ENCODE measurements at places on chromosomes 6 and 20. TPM values are rescaled to one million over a fixed set of nuclear protein-coding genes. Genes with fewer than 3 reads are reported as not detected.

DNA sequence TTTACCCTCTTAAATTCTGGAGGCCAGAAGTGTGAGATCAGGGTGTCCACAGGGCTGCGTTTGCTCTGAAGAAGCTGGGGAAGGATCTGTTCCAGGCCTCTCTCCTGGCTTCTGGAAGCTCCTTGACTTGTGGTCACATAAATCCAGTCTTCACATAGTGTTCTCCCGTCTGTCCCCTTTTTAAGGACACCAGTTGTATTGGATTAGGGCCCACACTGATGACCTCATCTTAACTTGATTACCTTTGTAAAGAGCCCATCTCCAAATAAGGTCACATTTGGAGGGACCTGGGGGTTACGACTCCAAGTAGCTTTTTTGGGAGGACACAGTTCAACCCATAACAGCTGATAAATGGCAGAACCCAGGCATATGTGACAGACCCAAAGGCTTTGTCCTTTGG, 20.0 kb upstream of the WFDC2 start:
- DNase-seq: no peak
- H3K36me3 ChIP-seq: no peaks in the 10 kb centered on the region
- H3K27me3 ChIP-seq: no peaks in the 10 kb centered on the region
- H3K4me3 ChIP-seq: no peak overlapping the region
- H3K4me1 ChIP-seq: no peaks in the 10 kb centered on the region

- no peak overlapping the region for H3K27ac ChIP-seq
- no peaks in the 10 kb centered on the region for H3K36me3 ChIP-seq
- H3K4me3 ChIP-seq: no peak overlapping the region
- H3K27me3 ChIP-seq: no peaks in the 10 kb centered on the region
- DNase-seq: no peak
Observed at GRCh38 chr20:23410916-23411695, 10.2 kb downstream of the NAPB start.

DNA sequence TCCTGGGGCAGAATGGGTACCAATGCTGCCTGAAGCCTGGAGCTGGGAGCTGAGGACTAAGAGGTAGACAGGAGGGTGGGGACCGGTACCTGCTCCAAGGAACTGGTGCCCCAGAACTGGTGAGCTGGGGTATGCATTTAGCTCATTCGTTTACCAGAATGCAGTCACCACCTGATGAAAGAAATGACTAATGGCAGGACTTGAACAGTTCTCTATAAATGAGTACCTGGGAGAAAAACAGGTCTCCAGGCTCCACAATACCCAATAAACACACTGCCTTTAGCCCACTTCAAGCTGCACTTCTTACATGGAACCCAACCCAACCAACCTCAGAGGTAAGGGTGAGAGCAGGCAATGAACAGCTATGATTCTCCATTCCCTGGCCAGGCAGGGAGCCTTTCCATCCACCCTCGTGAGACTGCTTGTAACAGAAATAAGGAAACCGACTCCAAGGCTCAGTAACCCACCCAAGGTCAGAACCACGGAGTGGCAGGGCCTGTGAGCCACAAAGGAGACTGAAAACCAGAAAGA, 15.4 kb downstream of the FKBP1A start:
- no peaks in the 10 kb centered on the region for H3K27me3 ChIP-seq
- DNase-seq: no peak
- H3K4me3 ChIP-seq: no peak overlapping the region
- H3K36me3 ChIP-seq: no peaks in the 10 kb centered on the region

KCNK16 gene
- not detected for total RNA-seq

GRCh38 chr6:120994573-120994967, 339.7 kb downstream of the TBC1D32 start:
- no peaks in the 10 kb centered on the region for H3K27me3 ChIP-seq
- no peak overlapping the region for H3K27ac ChIP-seq
- no peak overlapping the region for H3K4me3 ChIP-seq
- no peak for DNase-seq
- H3K4me1 ChIP-seq: no peaks in the 10 kb centered on the region
- no peaks in the 10 kb centered on the region for H3K36me3 ChIP-seq

CPNE5 gene
- 1.9 TPM for total RNA-seq

DNA sequence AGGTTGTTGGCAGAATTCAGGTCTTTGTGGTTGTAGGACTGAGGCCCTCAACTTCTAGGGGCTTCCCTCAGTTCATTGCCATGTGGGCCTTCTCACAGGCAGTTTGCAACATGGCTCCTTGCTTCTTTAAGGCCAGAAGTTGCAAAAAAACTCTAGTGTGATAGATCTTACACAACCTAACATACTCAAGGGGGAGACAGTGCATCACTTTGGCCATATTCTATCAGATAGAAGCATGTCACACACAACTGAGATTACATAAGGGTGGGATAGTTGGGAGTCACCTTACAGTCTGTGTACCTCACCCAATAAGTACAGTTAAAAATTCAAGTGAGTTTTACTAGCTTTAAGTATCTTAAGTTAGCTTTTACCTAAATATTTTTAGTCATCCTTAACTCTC, 1.6 kb downstream of the SIRPD start:
- no peaks in the 10 kb centered on the region for H3K27me3 ChIP-seq
- H3K36me3 ChIP-seq: no peaks in the 10 kb centered on the region
- no peaks in the 10 kb centered on the region for H3K4me1 ChIP-seq
- H3K4me3 ChIP-seq: no peak overlapping the region
- DNase-seq: no peak

DNA sequence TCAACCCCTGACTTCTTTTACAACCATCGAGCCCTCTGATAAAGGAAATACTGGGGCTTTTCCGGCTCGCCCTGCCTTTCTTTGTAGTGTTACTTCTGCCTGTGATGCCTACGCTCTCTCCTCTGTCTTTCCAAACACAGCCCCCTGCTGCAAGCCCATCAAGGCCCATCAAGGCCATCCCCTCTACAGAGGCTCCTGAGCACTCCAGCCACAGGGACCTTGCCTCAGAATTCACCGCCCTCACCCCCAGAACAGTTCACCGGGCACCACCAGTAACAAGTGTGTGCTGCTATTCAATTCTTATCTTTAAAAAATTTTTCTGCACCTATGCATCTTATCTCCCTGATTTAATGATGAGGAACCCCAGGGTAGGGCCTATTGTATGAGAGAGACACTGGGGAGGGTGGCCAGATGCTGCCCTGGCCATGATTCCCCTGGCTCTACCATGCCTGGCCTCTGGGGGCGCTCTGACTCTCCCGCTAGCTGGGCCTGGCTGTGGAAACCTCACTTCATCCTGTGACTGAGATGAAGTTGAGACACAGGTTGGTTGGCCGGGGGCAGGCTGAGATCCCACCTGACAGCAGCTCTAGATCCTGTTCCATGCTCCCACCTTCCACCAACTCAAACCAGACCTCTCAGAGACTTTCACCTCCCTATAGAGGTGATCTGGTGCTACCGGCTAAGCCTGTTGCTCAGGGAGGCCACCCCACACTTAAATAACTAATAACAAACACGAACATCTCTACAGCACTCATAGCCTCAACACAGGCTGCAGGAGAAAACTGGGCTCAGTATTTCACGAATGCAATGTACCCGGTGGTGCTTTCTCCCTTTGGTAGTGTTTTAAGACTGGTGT, 19.2 kb upstream of the GLP1R start:
- no peak for DNase-seq
- no peaks in the 10 kb centered on the region for H3K4me1 ChIP-seq
- H3K4me3 ChIP-seq: no peak overlapping the region
- no peaks in the 10 kb centered on the region for H3K36me3 ChIP-seq

TGM3 gene
- total RNA-seq: 0.37 TPM

DNA sequence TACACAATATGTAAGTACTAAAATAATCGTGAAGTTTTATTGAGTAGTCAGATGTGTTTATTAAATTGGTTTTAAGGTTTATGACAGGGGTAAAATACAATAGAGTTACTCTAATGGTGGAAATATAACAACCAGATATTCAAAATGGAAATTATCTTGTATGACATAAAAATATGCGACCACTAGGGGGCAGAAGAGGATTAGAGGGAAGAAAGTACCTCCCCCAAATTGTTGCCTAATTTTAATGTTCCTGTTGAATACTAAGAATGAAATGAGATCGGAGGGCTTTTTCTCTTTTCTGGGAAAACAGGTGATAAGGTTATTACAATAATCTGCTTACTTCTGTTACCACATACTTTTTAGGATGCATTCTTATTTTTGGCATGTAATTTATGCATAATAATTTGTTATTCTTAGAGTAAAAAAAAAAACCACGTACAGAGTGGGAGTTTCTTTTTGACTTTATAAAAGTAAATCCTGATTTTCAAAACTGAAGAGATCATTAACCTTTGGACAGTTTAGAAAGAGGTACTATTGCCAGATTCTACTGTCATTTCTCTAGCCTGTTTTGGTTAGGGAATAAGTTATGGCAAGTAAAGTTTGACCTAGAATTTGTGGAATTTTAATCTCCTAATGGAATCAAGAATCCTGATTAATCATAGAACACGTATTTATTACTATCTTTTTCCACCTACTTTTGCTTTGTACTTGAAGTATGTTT, 159.2 kb downstream of the CD109 start:
- H3K27ac ChIP-seq: no peak overlapping the region
- no peaks in the 10 kb centered on the region for H3K36me3 ChIP-seq
- no peak for DNase-seq
- H3K4me3 ChIP-seq: no peak overlapping the region
- no peaks in the 10 kb centered on the region for H3K27me3 ChIP-seq

- no peak overlapping the region for H3K4me3 ChIP-seq
- no peaks in the 10 kb centered on the region for H3K27me3 ChIP-seq
Observed at GRCh38 chr20:45701104-45701503, 734 bp upstream of the WFDC13 start.

CCN2 gene
- total RNA-seq: 282 TPM

GRCh38 chr6:89268776-89269175, 46.3 kb downstream of the GABRR2 start:
- H3K27me3 ChIP-seq: no peaks in the 10 kb centered on the region
- no peak for DNase-seq
- H3K4me1 ChIP-seq: no peaks in the 10 kb centered on the region

DNA sequence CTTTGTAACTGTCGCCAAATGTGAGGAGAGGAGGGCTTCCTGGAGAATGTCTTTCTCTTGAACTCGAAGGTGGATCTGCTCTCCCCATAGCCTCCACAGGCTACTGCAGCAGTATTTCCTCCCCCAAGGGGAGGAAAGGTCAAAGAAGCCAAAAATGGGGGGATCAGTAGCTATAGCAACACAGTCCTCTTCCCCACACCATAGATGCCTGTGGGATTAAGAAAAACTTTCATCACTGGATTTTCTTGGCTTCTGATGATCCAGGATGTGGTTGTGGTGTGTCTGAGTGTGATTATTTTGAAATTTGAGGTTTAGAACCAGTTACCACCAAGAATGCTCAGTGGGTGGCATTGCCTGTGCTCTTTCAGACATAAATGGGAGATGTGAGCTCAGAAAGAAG, 140.1 kb upstream of the SPACA1 start:
- H3K27me3 ChIP-seq: no peaks in the 10 kb centered on the region
- H3K36me3 ChIP-seq: no peaks in the 10 kb centered on the region
- no peak overlapping the region for H3K27ac ChIP-seq
- H3K4me1 ChIP-seq: no peaks in the 10 kb centered on the region
- H3K4me3 ChIP-seq: no peak overlapping the region

Measured in left lung (tissue), 14 donors.